ENCODE measurements at places on chromosomes 5 and 9. TPM values are rescaled to one million over a fixed set of nuclear protein-coding genes. Genes with fewer than 3 reads are reported as not detected.

YIPF5 gene
- total RNA-seq = 44.6 TPM

GRCh38 chr5:160727296-160727997 is 124.6 kb downstream of the ATP10B start:
- no peak for DNase-seq

DNA sequence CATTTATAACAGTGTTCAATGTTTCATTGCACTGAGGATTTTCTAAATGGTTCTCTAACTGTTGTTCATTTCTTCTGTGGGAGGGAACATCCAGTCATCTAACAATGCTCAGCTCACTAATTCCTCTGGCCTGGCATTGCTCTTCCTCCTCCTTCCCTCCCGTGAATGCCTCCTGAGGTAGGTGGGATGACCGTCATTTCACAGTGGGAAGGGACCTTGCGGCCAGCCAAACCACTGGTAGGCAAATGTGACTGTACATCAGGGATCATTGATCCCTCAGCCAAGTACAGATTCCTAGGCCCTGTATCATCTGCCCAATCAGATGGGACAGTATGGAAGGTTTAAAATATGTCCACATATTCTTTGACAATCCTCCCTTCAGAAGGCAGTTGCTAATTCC is 23.7 kb upstream of the VDAC1 start:
- DNase-seq = no peak

DNA sequence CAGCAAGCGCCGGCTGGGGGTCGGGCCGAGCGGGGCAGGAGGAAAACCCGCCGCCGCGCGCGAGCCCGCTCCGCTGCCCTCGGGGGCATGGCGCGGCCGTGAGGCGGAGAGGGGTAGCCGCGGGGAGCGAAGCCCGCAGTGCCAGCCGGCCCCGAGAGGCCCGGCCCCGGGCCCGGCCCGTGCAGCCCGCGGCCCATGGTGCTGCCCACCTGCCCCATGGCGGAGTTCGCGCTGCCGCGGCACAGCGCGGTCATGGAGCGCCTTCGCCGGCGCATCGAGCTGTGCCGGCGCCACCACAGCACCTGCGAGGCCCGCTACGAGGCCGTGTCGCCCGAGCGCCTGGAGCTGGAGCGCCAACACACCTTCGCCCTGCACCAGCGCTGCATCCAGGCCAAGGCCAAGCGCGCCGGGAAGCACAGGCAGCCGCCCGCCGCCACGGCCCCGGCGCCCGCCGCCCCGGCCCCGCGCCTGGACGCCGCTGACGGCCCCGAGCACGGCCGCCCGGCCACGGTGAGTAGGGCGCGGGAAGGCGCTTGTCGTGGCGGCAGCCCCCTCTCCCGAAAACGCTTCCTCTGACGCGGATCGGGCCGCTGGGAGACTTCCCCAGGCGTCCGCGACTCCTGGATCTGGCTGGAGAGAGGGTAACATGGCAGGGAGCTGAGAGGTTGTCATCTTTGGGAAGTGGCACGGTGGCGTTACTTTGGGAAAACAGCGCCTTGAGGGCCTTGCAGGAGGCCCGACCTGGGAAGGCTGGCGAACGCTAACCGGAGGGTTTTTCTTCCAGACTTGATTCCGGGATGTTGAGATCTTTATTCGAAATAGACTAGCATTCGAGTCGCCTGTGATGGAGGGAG is 523 bp downstream of the MAML1 start:
- no peak for DNase-seq

MARCOL gene
- total RNA-seq = not detected

DNA sequence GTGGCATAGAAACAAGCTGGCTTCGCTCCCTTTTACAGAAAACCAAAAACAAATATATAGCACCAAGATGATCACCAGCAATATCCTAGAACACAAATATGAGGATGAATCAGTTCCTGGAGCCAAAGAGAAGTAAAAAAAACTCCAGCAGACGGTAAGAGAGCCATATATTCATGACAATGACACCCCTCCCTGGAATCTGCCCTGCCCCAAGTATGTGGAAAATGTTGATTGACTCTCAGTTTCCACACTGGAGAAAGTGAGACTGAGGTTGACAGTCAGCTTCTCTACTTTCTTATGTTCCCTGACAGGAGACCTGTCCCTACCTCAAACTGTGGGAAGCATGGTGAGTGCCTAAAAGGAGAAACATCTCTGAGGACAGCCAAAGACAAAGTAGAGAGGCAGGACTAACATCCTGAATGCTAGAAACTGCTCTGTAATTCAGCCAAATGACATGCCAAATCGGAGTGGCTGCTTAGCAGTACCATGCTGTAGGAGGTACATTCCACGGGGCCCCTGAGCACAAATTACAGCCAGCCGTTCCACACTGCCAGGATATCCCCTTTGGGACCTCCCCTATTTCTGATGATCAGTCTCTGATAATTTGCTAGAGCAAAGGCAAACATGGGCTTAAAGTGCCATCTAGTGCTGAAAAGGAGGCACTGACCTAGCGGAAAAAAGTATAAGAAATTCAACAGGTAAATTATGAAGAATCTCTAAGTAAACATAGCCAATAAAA is 424.0 kb upstream of the RGMB start:
- DNase-seq = no peak

ENTPD2 gene
- 0.25 TPM for total RNA-seq

DNA sequence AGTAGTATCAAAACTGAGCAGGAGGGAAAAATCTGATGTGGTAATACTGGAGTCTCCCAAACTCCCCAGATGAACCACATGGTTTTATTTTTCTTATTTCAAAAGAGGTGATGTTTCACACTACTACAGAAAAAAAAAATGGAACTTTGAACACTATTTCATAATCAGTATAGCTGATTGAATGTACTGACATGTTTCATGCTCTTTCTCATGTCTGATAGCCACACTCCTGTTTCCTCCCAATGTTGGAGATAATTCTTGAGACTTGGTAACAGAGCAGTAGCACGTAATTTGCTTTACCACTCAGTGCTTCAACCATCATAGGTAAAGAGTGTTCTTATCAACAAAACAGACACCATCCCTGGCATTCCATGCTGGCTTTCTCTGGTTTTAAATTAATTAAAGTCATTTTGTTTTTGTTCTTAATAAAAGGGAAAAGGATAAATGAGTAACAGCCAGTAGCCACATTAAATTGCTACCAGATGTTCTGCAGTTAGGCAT is 85.2 kb downstream of the MUSK start:
- no peak for DNase-seq

- DNase-seq = no peak
Measured at GRCh38 chr9:23586906-23587305, 239.1 kb downstream of the ELAVL2 start.

EPB41L4A gene
- 17.8 TPM for total RNA-seq

- no peak for DNase-seq
Measured at GRCh38 chr5:140267559-140268018, 35.3 kb downstream of the PFDN1 start.

- no peak for DNase-seq
Measured at GRCh38 chr9:99466104-99466503, 244.0 kb downstream of the SEC61B start.

FXN gene
- 6.0 TPM for total RNA-seq

DNA sequence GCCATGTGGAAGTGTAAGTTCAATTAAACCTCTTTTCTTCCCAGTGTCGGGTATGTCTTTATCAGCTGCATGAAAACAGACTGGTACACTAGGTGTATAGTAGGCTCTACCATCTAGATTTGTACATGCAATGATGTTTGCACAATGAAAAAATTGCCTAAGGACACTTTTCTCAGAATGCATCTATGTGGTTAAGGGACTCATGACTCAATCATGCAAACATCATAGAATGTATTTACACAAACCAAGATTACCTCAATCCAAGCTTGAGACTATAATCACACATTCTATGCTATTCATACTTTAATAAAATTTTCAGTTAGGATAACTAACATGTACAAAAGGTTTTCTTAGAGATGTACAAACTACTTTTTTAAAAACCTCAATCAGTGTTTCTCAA is 1164.5 kb downstream of the CDH12 start:
- DNase-seq = no peak

MAPK9 gene
- 29.2 TPM for total RNA-seq

DNA sequence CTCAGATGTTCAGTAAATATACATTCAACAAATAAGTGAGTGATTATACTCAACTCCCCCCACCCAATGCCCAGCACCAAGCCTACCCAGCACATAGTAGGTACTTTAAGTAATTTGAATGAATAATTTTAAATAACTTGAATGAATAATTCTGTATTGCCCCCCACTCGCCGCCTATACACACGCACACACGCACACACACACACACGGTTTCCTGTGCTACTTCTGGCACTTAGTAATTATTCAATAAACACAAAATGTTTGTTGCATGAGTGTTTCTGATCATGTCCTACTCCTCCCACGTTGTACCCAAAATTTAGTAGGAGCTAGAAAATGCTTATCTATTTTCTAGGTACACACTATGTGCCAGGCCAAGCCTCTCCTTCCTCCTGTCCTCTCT is 16.2 kb downstream of the PCDH12 start:
- no peak for DNase-seq

DNA sequence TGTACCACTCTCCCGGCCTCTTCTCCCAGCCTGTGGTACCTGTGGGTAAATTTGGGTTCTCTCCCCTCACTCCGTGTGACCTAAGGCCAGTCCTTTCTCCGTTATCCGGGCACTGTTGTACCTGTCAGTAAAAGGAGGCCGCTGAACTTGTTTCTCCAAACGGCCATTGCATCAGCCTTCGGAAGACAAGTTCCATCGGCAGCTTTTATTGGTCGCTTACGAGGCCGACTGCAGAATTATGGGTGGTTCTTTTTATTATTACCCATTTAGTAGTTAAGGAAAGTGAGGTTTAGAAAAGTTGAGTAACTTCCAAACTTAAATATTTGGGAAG is 558 bp downstream of the GRPEL2 start:
- DNase-seq = no peak

GRCh38 chr5:156920042-156920860 is 42.8 kb downstream of the TIMD4 start:
- DNase-seq = no peak

DNA sequence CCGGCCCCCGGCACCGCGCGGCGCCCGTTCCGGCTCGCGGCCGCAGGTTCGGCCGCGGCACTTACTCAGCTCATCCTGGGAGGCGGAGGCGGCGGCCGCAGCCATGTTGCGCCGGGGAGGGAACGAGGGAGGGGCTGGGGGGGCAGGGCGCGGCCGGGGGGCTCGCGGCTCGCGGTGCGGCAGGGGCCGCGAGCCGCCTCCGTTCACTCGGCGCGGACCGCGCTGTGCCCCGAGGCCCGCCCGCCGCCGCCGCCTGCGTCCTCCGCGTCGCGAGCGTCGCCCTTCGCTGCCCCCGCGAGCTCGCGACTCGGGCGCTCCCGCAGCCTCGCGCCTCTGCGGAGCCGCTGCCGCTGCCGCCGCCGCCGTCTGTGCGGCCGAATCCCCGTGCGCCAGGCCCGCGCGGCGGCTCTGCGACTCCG is 735 bp downstream of the ECPAS start:
- no peak for DNase-seq

- no peak for DNase-seq
Measured at GRCh38 chr5:15702102-15702501, 202.1 kb downstream of the FBXL7 start.

DNA sequence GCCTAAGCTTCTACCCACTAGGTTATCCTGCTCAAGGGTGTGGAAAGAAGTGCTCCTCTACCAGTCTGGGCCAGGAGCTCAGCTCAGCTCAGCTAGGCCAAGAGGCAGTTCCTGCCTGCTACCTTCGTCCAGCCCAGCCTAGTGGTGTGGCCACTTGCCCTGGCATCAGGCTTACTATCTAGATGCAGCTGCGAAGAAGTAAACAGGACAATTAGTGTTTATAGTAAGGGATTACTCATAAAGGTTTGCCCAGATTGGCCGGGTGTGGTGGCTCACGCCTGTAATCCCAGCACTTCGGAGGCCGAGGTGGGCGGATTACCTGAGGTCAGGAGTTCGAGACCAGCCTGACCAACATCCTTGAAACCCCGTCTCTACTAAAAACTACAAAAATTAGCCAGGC is 12.8 kb upstream of the SPATA24 start:
- no peak for DNase-seq

GRCh38 chr5:171627936-171628632 is 157.5 kb upstream of the SMIM23 start:
- DNase-seq = no peak

GRCh38 chr9:20508242-20508641 is 114.1 kb downstream of the MLLT3 start:
- no peak for DNase-seq

- DNase-seq = no peak
Measured at GRCh38 chr9:94804316-94804715, 77.8 kb downstream of the AOPEP start.

GRCh38 chr5:54829676-54830535 is 155.5 kb downstream of the ESM1 start:
- no peak for DNase-seq

PCDH12 gene
- 4.2 TPM for total RNA-seq

C1QTNF2 gene
- 0.25 TPM for total RNA-seq

SPRY4 gene
- total RNA-seq = 40.4 TPM

DNA sequence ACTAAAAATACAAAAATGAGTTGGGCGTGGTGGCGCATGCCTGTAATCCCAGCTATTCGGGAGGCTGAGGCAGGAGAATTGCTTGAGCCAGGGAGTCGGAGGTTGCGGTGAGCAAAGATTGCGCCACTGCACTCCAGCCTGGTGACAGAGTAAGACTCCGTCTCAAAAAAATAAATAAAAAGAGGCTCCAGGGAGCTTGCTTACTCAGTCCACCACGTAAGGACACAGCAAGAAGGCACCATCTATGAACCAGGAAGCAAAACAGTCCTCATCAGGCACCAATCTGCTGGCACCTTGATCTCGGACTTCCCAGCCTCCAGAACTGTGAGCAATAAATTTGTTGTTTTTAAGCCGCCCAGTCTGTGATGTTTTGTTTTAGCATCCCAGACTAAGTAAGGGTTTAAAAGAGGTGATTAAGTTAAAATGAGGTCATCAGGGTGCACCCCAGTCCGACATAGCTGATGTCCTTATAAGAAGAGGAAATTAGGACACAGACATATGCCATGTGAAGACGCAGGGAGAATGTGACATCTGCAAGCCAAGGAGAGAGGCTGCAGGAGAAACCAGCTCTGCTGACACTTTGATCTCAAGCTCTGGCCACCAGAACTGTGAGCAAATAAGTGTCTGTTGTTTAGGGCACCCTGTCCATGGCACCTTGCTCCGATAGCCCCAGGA is 45.9 kb downstream of the C9orf50 start:
- DNase-seq = no peak

- DNase-seq = no peak
Measured at GRCh38 chr5:87686975-87687374, 274.2 kb upstream of the CCNH start.

- no peak for DNase-seq
Measured at GRCh38 chr9:37430841-37431597, 8.5 kb downstream of the GRHPR start.

GRCh38 chr5:103120607-103121200 is 603 bp downstream of the PPIP5K2 start:
- no peak for DNase-seq

GRCh38 chr9:110640736-110641135 is 27.9 kb upstream of the MUSK start:
- DNase-seq = no peak

- DNase-seq = no peak
Measured at GRCh38 chr9:116589392-116590354, 97.4 kb upstream of the TRIM32 start.

All from omental fat pad (tissue), 4 donors.